ENCODE measurements at places on chromosomes 2 and 18.

GRCh38 chr18:75782826-75783225, 355.3 kb upstream of the SMIM21 start:
- DNase-seq, result no peak

- no peak for DNase-seq
Measured at GRCh38 chr2:9416962-9417316, 6.4 kb downstream of the ITGB1BP1 start.

GRCh38 chr2:236720974-236721540, 151.4 kb downstream of the ACKR3 start:
- DNase-seq, result no peak

GRCh38 chr2:878245-878930, 72.3 kb upstream of the SNTG2 start:
- no peak for DNase-seq

GRCh38 chr2:69692424-69692823, 48.9 kb upstream of the AAK1 start:
- DNase-seq, result no peak

- DNase-seq, result no peak
Measured at GRCh38 chr2:12903272-12903671, 186.5 kb downstream of the TRIB2 start.

GRCh38 chr2:1915196-1915595, 170.9 kb upstream of the PXDN start:
- DNase-seq, result no peak
